ENCODE measurements at places on chromosomes 13 and 19.

DNA sequence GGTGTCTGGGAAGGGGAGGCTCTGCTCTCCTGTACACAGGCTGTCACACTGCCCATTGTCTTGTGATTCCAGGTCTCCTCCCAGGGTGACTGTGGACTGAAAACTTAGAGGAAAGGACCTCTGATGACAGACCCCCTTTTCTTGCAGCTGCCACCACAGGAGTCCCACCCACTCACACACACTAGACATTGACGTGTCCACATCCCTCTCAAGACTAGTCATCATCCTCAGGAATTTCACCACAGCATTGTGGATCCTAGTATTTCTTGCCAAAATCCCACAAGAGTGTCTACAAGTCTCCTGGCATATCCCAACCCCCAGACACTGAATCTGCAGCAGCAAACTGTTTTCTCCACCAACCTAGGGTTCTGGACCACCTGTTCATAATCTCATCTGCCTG, 5.3 kb downstream of the ZNF85 start:
- DNase-seq: no peak

DNA sequence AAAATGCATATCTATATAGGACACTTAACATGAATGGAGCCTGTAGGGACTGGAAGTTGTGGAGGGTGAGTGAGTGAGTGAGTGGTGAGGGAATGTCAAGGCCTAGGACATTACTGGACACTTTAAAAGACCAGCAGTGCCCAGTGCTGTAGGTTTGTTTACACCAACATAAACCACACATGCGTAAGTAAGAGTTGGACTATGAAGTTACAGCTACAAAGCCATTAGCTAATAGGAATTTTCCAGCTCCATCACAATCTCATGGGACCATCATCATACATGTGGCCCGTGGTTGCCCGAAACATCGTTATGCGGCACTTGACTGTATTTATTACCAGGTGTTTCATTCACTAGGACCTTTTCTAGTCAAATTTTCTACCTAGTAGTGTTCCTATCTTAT, 49.2 kb downstream of the LATS2 start:
- no peak for DNase-seq

DNA sequence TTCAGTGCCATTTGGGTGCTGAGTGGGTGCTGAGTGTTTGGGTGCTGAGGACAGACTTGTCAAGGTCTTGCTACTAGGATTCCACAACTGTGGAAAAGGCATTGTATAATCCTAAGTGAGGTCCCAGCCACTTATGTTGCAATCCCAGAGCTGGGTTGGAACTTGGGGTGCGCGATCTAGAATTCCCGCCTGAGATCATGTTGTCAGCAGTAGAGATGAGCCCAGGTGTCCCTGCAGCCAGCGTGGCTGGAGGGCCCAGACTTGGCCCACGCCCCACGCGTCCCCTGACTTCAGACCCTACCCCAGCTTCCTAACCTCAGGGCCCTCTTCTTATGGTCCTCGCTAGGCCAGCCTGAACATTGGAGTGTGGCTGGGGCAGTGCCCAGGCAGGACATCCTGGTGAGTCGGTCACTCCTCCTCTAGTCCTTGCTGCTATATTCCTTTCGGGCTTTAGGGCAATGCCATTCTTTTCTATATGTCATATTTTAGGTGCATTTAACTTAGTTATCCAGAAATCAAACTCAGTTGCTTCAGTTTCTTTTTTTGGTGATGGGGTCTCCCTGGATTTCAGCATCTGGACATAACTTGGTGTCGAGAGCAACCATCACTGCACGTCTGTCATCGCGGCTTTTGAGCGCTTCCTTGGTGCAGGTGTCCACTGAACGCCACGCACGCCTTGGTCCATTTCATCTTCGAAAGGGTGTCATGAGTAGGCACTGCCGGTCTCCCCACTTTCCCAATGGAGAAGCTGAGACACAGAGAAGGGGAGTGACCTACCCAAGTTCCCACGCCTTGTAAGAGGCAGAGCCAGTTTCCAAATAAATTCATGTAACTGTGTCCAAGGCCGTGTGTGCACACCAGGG, 46.4 kb upstream of the F7 start:
- no peak for DNase-seq

DNA sequence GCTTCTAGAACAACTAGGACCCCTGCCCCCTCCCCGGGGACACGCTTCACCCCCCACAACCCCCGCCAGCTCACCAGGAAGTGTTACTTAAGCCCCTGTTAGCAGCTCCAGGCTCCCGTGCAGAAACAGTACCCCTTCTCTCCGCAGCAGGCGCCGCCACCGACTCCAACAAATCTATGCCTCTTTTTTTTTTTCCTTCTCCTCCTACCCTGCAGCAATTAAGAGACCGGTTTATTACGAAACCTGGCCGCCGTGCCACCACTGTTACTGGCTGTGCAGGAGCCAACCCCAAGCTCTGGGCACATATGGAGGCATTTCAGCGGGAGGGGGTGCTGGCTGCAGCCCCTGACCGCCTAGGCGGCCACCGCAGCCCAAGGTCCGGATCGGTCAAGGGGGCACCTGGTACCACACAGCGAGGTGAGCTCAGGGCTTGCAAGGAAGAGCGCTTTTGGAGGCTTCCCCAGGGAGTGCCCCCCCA, 2.4 kb downstream of the GADD45B start:
- DNase-seq: no peak

- no peak for DNase-seq
These were observed 89.6 kb upstream of the TNFSF11 start for GRCh38 chr13:42484386-42484785.

DNA sequence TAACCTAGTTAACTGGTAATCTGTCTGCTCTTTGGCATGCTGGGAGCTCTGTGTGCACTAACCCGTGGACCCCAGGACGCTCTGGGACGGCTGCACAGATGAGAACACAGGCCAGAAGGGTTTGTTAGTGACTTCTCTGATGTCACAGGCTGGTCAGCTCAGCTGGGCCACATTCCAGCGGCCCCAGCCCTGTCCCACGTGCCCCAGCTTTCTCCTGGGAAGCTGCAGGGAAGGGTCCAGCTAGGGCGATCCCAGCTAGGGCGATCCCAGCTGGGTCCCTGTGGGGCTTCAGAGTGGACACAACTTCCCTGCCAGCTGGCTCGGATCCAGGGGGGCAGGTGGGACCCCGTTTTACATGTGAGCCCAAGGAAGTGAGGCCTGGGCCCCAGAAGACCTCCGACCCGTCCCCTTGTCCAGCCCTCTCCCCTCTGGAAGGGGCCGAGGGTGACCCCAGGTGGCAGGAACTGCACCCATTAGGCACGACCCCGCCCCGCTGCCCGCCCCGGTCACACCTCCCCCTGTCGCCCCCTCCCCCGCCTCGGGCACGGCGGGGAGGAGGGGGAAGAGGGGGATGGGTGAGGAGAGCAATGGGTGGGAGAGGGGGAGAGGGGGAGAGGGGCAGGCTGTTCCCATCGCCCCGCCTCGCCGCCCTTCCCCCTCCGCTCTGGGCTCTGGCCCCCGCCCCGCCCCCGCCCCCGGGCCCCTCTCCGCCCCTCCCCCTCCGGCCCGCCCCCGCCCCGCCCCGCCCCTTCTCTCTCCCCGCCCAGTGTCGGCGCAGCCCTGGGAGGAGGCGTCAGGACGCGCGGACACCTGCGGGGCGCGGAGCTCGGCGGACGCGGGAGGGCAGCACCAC, 75.2 kb upstream of the MCF2L start:
- DNase-seq: no peak

DNA sequence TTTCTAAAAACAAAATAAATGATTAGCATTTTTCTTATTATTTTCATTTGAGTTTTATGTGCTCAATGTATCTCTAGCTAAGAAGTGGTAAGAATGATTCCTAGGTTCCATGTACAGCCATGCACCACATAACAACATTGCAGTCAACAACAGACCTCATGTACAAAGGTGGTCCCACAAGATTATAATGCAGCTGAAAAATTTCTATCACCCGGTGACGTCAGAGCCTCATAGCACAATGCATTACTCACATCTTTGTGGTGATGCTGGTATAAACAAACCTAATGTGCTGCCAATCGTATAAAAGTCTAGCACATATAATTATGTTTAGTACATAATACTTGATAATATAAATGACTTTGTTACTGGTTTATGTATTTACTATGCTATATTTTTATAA, 120.5 kb downstream of the SLC7A1 start:
- DNase-seq: no peak

- DNase-seq: no peak
These were observed 16.1 kb downstream of the MED16 start for GRCh38 chr19:876780-877314.

- peak; percentile 21 for DNase-seq
These were observed 3.7 kb downstream of the HRC start for GRCh38 chr19:49151267-49152118.

DNA sequence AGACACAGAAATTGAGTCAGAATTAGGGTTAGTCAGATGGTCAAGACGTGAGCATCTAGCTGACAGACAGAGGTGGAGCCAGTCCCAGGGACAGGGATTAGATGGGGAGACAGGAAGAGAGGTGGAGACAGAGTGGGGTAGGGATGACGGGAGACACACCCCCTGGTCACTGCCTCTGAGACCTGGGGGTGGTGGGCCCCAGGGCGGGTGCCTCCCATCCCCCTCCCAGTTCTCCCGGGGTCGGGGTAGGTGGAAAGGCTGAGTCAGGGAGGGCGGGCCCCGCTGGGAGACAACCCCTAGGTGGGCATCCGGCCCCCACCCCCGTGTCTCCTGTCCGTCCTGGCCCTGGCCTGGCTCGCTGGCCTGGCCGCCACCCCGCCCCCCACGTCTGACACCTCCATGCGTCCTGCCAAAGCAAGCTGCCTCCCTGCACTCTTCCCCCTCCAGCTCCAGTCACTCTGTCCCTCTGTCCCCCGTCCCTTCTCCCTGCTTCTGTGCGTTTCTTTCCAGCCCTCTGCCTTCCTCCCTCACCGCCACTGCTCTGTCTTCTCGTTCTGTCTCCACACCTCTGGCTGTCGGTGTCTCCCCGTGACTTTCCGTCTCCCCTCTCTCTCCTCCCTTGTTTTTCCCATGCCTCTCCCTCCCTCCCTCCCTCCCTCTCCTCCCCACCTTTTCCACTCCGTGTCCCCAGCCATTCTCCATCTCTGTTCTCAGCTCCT, 15.1 kb downstream of the CCDC97 start:
- no peak for DNase-seq

DNA sequence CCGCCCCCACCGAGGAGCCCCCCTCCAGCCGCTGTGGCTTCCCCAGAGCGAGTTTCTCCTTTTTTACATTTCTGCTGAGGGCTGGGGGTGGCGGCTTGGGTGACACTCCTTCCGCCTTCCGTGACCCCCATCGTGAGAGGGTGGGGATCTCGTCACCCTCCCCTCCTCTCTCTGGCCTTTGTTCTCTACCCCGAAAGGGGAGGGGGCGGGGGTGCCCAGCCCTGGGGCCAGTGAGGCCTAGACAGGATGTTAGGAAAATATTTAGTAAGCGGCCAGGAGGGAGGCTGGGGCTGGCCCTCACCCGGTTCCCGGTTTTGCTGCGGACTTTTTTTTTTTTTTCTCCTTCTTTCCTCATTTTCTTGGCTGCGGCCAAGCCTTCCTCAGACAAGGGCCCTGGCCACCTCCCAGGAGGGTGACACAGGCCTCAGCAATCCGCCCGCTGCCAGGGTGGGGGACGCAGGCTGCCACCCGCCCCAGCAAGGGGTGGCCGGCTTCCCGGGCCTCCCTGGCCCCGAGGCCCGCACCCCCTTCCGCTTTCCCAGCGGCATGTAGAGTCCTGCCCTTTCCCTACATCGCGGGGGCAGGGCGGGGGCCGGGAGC, 3.9 kb downstream of the MIDN start:
- DNase-seq: no peak

Data from stimulated activated CD4-positive, alpha-beta T cell treated with anti-CD3 and anti-CD28 coated beads, Interleukin-1b, Interleukin-23, amount 100 ng/mL, for 1 hour (primary cell).